Forelimb muscle (tissue), 1 donor: ENCODE measurements at places on chromosomes 7 and 10.

GRCh38 chr7:90739716-90740115 is 143.6 kb downstream of the CDK14 start:
- no peak for DNase-seq

- DNase-seq = no peak
Measured at GRCh38 chr10:126080291-126080825, 184.0 kb downstream of the FANK1 start.

DNA sequence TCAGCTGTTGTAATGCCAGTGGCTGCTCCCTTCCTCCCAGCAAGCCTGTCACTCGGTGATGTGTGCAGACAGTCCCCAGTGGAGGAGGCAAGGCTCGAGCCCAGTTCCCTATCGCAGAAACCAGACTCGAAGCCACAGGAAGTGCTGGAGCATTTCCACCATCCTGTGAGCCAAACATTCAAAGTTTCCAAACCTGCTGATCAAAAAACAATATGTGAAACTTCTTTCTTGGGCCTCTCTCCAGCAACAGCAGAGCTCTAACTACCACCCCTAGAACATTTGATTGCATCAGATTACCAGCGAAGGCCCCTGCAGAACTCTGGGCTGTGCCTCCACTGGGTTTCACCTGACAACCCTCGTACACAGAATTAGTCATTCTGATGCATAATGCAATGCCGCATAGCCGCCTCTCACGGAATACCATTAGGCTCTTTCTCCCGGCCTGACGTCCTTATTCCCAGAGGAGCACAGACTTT is 94.0 kb downstream of the ELMO1 start:
- DNase-seq = peak; percentile 78

GRCh38 chr7:43847496-43847895 is 21.8 kb downstream of the MRPS24 start:
- DNase-seq = no peak

DNA sequence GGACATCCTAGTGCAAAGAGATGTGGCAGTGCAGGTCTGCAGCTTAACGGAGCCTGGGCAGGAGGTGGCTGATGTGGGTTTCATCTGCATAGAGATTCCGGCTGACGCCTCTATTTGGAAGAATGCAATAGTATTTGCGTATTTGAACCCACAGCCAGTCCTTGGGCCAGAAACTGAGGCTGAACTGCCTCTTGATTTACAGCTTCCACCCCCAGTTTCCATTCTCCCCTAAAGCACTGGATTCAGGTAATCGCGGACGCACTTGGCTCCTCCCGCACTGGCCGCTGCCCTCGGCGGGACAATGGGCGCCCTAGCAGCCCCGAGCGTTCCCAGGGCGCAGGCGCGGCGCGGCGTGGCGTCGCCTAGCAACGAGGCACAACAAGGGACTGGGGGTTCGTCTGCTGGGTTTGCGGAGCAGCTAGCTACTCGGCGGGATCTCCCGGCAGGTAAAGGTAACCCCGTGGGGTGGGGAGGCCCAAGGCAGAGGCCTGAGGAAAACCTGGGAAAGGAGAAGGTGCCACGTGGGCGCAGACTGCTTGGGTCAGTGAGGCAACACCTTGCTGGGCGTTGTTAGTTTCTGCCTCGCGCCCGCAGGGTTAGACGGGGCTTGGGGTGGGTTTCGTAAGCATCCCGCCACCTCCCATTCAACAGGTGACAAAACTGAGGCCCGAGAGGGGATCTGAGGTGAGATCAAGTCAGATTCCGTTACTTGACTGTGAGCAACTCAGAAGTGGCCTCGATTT is at the start of gene ARMC3:
Gene ARMC3 (plus strand): TSS at position 393 of the 743 bp plus-strand sequence. CDS start 3,944 bp downstream, outside the sequence.
- DNase-seq = no peak

- DNase-seq = no peak
Measured at GRCh38 chr7:107157091-107157490, 11.7 kb upstream of the HBP1 start.

DNA sequence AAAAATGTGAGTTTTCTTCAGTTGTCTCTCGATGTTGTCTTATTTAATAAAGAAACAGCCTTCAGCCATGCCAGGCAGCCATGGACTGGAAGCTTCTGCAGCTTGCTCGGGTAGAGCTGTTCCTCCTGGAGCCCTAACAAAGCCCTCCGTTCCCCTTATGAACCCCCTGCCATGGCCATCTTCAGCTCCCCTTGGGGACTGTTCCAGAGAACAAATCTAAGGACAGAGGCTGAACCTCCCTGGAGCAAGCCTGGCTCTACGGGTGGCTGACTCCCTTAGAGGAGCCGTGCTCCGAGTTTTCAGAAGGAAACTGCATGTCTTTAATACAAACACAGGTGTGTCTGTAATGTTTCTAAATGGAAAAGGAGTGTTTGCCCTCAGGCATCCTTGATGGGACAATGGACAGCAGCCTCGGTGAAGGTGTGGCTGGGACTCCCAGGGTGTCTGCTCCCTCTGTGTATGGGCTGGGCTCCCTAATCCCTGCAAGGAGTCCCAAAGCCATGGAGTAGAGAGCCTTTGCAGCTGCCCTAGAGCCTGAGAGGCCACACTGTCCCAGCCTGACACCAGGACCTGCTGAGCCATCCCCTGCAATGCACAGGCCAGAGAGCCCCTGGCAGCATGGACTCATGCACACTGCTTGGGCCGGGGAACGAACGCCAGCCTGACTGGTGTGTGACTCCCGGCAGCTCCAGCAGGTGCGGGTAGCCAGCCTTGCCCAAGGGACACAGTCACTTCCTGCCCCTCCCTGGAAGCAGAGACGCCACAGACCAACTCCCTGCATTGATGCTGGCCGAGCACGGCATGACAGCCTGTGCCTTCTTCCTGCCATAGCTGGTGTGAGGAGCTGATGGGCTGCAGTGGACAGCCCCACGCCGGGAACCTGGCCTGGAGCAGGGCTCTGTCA is 381.8 kb downstream of the TCERG1L start:
- no peak for DNase-seq

- no peak for DNase-seq
Measured at GRCh38 chr10:106815427-106816043, 349.0 kb downstream of the SORCS1 start.

DNA sequence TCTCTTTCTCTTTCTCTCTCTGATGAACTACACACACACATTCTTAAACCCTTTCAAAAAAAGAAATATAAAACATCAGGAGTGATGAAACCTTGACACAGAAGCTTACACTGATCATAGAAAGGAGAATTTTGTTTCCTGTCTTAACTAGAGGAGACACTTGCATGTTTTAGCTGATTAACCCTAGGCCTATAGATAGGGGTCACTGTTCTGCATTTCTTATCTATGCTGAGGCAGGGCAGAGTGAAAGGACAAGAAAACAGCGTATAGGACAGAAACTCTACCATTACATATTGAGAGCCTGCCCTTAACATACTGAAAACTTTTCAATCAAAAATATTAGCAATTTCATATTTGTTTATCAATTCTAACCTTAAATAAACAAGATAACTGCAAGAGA is 680.6 kb upstream of the MBL2 start:
- DNase-seq = no peak

DNA sequence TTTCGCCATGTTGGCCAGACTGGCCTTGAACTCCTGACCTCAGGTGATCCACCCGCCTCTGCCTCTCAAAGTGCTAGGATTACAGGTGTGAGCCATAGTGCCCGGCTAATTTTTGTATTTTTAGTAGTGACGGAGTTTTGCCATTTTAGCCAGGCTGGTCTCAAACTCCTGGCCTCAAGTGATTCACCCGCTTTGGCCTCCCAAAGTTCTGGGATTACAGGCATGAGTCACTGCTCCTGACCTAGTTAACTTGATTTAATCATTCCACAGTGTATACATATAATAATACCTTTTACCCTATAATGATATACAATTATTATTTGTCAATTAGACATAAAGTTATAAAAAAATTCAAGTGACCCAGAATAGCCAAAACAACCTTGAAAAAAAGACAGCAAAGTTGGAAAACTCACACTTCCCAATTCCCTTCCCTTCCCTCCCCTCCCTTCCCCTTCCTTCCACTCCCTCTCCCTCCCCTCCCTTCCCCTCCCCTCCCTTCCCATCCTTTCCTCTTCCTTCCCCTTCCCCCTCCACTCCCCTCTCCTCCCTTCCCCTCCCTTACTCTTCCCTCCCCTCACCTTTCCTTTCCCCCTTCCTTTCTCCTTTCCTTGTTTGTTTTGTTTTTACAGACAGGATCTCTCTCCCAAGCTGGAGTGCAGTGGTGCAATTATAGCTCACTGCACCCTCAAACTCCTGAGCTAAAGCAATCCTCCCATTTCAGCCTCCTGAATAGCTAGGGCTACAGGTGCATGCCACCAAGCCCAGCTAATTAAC is 14.8 kb upstream of the ZMIZ2 start:
- DNase-seq = no peak
